Peyer's patch (tissue), 4 donors: ENCODE measurements at places on chromosomes 3 and 15. TPM values are rescaled to one million over a fixed set of nuclear protein-coding genes. Genes with fewer than 3 reads are reported as not detected.

SOX2 gene
- total RNA-seq = not detected

DNA sequence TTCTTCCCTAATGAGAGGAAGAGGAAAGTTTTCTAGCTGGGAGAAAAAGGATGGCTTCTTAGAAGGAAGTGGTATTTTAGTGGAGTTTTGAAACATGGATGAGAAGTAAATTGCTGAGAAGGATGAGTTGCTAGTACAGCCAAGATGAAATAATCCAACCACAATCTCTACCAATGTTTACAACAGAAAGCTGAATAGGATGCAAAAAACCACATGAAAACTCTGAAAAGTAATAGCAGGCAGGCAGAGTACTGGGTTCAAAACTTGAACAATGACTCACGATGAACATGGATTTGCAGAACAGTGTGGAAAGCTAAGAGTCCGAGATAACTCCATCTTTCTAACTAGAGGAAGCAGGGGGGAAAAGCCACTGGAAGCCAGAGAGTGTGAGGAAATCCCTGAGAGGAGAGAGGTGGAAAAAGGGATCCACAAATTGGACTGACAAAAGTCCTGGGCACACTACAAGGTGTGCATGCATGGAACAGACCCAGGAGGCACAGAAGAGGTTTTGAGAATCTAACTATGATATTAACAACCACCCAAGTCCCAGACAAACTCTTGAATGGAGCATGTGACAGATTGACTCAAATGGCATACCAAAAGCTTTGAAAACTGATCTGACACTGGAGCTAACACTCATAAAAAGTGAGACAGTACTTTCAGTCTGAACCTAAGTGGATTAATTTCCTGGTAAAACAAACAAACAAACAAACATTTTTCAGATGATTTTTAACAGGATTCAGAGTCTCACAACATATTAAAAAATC lies 76.7 kb downstream of the ST6GAL1 start:
- no peak for DNase-seq

- DNase-seq = no peak
Observed at GRCh38 chr3:18442756-18443664, 17.9 kb upstream of the SATB1 start.

DNA sequence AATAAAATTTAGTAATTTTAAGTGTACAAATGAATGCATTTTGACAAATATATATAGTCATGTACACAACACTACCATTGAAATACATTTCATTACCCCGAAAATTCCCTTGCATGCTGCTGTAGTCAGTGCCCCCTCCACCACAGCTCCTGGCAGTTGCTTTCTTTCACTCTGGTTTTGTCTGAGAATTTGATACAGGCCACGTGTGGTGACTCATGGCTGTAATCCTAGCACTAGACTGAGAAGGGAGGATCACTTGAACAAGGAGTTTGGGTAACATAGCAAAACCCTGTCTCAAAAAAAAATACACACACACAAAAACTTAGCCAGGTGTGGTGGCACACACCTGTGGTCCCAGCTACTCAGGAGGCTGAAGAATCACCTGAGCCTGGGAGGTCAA lies 65.4 kb downstream of the TFRC start:
- no peak for DNase-seq

KBTBD13 gene
- total RNA-seq = not detected

DNA sequence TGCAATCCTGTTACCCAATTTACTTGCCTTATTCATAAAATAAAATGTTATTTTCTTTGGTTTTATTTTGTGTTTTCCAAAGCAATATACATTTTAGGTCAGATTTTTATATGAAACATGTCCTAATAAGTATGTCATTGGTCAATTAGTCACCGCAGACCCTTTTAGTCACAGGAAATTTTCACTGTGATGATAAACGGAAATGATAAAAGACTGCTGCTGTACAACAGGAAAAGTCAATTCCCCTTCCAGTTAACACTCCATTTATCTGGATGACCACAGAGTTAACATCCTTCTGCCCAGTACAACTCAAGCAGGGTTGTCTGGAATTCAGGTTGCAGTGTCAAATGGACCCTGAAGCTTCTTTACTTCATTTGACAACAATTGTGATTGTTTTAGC lies 175.2 kb downstream of the LSAMP start:
- no peak for DNase-seq

PRRT3 gene
- 3.8 TPM for total RNA-seq

DNA sequence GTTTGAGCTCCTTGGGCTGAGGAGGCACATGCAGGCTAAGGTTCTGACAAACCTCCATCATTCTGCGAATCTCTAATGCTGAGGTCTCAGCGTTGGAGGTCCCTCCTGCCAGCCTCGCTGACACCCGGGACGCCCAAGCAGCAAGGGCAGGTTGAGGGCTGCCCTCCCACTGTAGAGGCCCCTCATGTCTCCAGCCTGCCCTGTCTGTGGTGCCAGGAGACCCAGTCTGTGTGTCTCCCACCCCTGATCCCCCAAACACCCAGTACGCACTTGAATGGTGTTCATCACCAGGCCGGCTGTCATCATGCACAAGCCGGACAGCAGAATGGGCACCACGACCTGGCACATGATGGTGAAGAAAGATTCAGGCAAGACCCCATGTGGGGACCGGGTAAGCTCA lies 27.8 kb downstream of the SLC41A3 start:
- peak; percentile 34 for DNase-seq
